ENCODE measurements at places on chromosomes 12 and 14. TPM values are rescaled to one million over a fixed set of nuclear protein-coding genes. Genes with fewer than 3 reads are reported as not detected.

RFLNA gene
- 56.4 TPM for total RNA-seq

LMO3 gene
- 7.4 TPM for total RNA-seq

OTOGL gene
- 0.10 TPM for total RNA-seq

ANAPC7 gene
- 89.3 TPM for total RNA-seq

P3H3 gene
- total RNA-seq: 13.7 TPM

HNF1A gene
- total RNA-seq: 0.10 TPM

FIGNL2 gene
- 0.02 TPM for total RNA-seq

P2RX7 gene
- 1.3 TPM for total RNA-seq

PTPN11 gene
- 90.6 TPM for total RNA-seq

NKX2-8 gene
- total RNA-seq: not detected

CPNE6 gene
- total RNA-seq: not detected

GPR84 gene
- total RNA-seq: not detected

PPFIBP1 gene
- 53.5 TPM for total RNA-seq

FAM181A gene
- not detected for total RNA-seq

KCNMB4 gene
- 4.3 TPM for total RNA-seq

ERP27 gene
- total RNA-seq: not detected

CTSG gene
- not detected for total RNA-seq

SPSB2 gene
- 3.7 TPM for total RNA-seq

RAB3IP gene
- total RNA-seq: 10.4 TPM

C12orf54 gene
- total RNA-seq: 0.23 TPM

RNASE7 gene
- not detected for total RNA-seq

Data from SJCRH30 (cell line).